ENCODE measurements at places on chromosomes 11 and 22.

GRCh38 chr11:14318581-14318981 is 40.4 kb downstream of the RRAS2 start:
- no peak for DNase-seq

- DNase-seq: no peak
Observed at GRCh38 chr11:122874991-122875390, 7.6 kb upstream of the JHY start.

- no peak for DNase-seq
Observed at GRCh38 chr22:36222887-36223450, 16.4 kb downstream of the APOL2 start.

- no peak for DNase-seq
Observed at GRCh38 chr11:45736424-45736823, 68.5 kb upstream of the SLC35C1 start.

DNA sequence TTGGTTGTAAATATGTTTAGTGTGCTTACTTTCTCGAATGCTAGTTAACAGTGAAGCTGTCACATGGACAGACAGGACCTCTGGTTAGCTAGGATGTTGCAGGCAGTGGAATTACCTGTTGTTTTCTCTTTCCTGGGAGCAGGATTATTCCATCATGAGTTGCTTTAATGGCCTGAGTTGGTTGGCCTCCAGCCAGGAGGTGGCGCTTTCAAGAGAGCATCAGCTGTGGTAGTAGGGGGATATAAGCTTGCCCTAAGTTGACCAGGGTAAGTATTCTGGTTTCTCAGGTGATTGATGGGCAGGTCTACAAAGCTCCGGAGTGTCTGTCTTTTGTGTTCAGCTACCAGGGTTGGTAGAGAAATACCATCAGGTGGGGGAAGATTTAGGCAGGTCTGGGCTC is 43.5 kb downstream of the NELL1 start:
- DNase-seq: no peak

DNA sequence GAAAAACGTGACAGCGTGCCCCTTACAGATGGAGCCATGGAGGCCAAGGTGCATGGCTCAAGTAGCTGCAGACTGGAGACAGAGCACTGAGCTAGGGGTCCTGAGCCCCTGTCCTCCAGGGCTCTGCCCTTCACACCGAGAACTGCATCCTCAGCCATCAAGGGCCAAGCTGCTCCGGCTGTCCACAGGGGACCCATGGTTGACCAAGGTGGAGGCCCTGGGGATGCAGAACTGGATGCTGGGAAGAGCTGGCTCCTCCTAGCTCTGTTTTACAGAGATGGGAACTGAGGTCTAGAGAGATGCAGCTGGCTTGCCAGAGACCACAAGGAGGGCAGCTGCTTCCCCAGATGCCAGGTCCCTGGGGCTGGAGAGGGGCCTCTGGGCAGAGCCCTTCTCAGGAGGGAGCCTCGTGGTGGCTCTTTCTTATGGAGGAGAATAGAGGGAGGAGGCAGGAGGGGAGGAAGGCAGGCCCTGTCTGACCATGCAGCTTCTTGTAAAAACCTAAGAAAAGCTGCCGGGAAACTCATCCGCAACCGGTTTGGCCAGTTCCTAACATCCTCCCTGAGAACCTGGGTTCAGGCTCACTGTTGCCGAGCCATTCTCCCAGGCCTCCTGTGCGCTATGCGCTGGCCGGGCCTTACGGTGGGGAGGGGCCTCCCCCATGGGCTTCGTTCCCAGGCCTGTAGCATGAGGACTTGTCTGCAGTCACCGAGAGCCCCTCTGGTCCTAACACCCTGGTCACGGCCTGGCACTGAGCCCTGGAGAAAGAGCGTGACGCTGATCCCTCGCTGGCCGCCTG is 80.6 kb downstream of the WNT7B start:
- no peak for DNase-seq

- no peak for DNase-seq
Observed at GRCh38 chr22:31350410-31350863, 4.3 kb upstream of the PATZ1 start.

- DNase-seq: no peak
Observed at GRCh38 chr11:125088576-125089455, 22.6 kb downstream of the TMEM218 start.

DNA sequence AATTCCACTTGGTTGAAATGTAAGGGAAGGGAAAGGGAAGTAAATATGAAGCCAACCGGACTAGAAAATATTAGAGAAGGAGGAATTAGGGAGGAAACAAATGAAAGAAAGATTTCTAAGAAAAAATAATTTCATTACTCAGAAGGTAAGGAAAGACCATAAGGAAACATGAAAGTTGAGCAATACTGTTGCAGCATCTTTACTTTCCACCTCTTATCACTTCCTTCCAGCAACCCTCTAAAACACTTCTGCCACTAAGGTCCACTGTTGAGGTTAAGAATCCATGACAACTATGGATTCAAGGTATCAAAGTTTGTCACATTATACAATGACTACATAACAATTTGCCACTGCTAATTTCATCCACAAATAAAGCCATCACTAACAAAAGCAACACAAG is 308.6 kb downstream of the DLG2 start:
- DNase-seq: no peak

DNA sequence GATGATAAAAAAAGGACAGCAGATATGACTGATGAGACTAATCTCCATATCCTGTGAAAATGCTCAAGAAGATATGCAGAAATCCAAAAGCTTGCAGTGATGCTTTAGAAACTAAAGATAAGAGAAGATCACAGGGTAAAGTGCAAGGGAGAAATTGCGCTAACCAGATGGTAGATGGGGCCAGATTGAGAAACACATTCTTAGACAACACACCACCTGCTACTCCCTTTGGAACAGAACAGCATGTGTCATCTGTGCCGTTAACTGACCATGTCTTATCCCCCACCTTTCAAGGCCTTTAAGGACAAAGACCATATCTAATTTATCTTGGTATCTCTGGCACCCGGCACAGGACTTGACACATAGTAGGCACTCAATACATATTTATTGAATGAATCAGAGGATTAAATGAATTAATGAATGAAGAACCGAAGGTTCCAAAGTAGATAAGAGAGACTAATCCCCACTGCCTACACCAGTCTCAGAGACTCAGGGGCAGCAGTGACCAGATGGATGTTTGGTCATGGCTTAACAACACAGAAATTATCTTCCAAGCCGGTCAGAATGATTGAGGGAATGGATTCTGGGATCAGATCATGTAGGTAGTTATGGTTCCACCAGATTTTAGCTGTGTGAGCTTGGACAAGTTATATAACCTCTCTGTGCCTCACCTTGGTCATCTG is 12.3 kb upstream of the P2RY2 start:
- DNase-seq: no peak

GRCh38 chr22:47564651-47565434 is 802.4 kb downstream of the TBC1D22A start:
- no peak for DNase-seq

DNA sequence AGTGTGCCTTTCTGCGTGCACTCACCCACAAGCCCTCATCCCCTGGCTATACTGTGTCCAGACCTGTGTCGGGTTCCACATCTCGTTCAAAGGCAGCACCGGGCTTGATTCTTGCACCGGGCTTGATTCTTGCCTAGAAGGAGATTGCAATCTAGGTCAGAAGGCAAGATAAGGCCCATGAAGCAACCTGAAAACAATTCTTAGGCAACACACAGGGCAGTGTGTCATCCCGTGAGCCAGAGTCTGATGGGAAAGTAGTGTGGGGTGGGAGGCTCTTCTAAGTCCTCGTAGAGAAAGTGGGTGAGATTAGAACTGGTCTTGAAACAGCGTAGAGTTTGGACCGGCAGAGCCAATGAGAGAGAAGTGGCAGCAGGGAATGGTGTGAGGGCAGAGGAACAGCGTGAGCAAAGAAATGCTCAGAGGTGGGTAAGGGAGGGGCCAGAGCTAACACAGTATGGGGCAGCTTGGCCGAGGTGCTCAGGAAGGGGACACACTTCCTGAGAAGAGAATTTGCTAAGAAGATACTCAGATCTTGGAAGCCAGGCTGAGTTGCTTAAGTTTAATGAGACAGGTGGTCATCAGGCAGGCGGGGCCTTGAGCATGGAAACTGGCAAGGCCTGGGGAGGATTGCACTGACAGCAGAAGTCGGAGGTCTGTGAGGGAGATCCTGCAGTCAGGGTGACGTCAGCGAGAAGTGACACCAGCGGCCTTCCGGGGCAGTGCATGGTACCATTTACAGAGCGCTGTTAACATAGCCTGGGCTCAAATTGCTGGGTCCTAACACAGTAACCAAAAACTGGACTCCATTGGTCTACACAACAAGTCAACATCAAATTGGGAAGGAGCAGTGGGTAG is 40.7 kb upstream of the DKK3 start:
- DNase-seq: no peak

- no peak for DNase-seq
Observed at GRCh38 chr11:86743223-86744118, 56.9 kb upstream of the PRSS23 start.

DNA sequence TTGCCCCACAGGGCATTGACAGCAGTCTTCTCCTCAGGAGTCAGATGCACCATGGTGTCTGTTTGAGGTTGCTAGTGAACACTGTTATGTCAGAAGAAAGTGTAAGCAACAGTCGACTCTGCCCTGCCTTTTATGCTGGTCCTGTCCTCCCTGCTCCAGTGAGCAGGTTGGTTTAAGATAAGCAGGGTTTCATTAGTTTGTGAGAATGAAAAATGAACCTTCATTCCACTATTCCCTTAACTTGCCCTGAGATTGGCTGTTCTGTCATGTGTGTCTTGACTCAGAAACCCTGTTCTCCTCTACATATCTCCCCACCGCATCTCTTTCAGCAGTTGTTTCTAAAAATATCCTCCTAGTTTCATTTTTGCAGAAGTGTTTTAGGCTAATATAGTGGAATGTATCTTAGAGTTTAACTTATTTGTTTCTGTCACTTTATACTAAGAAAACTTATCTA is at the start of gene HBD:
Gene HBD, minus strand, starts transcription at position 103 of the 454 bp plus-strand sequence. Its CDS starts 50 bp downstream, at position 53.
- DNase-seq: no peak

DNA sequence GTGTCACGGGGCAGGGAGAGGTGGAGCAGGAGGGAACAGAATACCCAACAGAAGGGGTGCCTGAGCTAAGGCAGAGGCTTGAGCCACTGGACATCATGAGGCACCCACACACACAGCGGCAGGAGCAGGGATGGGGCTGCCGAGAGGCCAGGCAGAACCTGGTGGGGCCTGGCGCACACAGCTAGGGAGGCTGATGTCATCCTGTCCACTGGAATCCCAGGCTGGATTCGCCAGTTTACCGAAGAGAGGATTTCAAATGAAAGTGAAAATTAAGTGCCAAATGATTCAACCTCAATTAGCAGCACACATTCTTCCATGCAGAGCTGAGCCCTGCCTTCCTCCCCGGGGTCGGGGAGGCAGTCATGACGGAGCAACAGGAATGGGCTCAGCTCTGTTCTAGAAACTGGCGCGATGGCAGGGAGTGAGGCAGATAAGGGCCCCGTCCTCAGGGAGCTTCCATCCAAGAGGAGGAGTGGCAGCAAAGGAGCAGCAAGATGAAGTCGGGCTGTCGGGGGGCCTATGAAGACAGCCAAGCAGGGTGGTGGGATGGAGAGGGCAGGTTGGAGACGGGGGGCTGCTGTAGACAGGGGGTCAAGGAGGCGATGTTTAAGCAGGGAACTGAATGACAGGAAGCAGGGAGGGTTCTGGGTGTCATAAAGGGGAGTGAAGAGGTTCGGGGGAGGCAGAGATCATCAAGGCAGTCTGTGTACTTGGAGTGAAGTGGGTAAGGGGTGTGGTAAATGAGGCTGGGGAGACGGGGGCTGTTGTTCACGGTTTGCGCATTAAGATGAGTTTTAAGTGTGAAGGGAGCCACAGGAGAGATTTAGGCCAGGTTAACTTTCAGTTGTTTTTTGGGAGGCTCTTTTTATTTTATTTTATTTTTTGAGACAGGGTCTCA is 6.4 kb downstream of the RAC2 start:
- no peak for DNase-seq

DNA sequence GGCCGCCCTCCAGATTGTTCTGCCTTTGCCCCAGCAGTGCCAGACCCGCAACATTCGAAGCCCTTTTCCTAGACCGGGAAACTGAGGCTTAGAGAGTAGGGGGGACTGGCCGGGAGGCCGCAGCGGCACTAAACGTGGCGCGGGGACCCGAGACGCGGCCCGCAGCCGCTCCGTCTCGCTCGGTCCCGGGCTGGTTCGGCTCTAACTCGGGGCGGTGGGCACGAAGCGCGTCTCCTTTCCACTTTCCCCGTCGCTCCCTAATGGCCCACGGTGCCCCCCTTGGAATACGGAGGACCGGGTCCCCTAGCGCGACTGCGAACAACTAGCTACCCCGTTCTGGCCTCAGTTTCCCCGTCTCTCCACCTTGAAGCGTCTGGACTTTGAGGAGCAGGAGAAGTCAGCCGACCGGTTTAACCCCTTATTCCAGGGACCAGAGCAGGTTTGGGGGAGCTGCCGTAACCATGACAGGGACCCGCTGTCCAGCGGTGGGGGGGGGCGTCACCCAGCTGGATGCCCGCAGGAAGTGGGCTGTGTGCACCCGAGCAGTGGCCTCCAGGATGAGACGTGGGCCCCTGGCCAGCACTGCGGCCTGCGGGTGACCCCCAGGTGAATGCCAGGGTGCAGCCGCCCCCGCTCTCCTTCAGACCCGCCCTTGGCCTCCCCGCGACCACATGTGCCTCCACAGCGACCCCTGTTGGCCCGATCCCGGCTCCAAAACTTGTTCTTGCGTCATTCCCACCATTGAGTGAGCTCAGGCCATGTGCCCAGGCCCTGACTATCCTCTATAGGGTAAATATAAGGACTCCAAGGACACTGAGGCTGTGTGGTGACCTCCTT is 1.1 kb downstream of the CDC42EP1 start:
- DNase-seq: no peak

- DNase-seq: no peak
Observed at GRCh38 chr22:38298312-38299005, 18.8 kb downstream of the CSNK1E start.

DNA sequence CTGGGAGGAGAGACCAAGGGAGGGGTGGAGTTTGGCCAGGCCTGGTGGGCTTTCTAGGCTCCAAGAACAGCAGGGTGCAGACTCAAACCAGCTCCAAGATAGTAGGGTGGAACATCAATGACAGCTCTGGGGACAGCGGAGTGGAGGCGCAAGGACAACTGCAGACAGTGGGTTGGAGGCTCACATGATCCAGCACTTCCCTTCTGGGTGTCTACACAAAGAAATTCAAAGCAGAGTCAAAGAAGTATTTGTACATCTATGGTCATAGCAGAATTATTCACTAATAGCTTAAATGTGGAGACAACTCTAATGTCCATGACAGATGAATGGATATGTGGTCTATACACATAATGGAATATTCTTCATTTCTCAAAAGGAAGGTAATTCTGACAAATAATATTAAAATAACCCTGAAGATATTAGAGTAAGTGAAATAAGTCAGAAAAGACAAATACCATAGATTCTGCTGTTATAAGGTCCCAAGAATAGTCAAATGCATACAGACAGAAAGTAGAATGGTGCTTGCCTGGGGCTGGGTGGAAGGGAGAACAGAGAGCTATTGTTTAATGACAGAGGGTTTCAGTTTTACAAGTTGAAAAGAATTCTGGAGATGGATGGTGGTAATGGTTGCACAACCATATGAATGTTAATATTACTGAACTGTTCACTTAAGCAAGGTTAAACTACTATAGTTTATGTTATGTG is 5.5 kb upstream of the GAB4 start:
- DNase-seq: no peak

DNA sequence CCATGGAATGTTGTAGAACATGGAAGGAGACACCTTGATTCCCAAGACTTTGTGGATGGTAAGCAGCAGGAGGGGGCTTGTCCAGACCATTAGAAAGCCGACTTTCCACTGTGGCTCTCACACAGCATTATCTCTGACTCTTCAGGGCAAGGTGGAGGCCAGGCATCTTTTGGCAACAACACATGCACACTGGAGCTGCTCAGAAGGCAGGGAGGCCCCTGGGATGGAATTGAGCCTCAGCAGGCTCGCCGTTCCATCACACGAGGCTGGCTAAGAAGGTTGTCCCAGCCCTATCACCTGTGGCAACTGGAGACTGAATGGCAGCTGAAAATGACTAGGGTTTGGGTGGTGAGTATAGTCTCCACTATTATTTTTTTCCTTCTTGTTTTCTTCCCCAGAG is 76.3 kb upstream of the TMEM45B start:
- DNase-seq: no peak

Data from cortex of kidney (tissue), 1 donor.